ENCODE measurements at places on chromosomes 11 and 22.

DNA sequence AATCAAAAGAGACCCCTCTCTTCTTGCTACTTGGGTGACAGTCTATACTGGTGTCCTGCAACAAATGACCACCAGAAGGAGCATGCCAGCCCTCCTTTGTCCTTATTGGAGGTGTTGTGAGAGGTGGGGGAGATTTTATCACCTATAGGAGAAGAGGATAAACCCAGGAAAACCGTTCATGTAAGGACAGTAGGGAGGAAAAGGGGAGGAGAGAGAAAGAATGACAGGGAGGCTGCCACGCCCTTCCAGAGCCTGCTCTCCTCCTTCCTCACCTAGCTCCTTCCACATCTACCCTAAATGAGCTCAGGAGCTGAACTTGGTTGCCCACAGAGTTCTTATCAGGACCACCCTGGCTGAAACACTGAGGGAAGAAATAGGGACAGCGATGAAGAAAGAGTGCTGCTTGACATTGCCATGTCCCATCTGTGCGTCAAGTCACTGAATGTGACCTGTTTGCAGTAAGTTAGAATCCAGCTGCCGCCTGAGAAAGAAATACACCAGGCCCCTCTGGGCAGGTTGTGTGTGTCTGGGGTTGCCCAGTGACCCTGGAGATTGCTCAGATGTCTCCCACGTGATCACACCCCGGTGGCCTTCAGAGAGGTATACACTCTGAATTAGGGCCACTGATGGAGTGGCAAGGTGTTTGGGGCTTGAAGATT, 40.4 kb upstream of the ETS1 start:
- DNase-seq = no peak

DNA sequence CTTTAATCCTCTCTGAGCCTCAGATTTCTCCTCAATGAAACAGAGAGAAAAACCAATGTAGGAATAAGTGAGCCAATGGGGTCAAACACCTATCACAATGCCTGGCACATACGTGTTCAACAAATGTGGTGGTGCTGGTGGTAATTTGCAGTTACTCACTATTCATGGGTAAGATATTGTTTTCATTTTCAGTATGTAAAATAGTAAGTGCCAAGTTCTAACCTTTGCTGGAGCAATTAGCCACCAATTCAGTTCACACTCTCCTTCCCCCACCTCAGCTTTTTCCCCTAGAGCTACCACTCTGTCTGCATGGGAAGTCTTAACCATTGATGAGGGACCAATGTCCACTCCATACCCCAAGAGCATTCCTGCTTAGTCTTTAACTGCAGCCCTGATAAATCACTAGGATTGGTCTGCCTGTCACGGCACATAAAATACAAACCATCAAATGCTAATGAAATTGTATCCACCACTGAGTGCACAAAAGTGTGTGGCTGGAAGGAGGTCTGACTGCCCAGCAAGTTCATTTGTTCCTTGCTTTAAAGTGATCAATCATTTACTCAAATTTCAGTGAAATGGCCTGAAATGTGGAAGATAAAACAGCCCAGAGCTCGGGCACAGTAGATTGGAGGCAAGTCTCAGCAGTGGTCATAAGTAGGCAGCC, 187.4 kb upstream of the API5 start:
- no peak for DNase-seq

- DNase-seq = no peak
Observed at GRCh38 chr22:47853750-47854149, 1091.3 kb downstream of the TBC1D22A start.

DNA sequence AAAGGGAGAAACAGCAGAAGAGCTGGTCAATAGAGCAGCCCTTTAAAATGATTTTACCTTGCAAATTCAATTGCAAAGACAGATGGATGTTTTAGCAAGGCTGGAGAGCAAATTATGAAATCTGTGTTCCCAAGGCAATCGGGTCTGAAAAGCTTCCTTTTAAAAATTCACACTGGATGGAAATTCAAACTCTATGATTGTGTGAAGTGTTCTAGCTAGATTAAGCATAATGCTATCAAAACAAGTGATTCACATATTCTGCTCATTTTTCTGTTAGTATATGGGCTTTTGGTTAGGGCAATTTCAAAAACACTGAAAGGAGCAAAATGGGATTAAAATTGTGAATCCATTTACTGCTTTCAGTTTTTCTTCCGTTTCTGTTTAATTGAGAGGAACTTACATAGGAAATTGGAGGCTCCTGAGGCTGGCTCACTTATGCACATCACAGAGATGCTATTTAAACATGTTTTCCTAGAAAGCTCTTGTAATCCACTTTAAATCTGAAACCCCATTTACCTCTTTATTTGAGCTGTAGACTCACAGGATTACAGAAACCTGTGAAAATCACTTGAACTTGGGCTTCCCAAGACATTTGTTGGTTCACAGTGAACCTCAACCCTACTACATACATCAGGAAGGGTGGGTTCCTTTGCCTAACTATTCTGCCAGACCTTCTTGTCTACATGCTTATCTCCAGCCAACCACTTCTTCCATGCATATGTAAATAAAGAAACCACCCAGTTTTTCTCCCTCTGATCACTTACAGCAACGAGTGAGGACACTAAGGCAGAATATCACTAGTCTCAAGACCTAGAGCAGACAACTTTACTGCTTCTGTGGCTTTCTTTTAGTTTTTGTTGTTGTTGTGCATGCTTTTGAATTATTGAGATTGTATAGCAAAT, 201.9 kb upstream of the PITPNB start:
- DNase-seq = no peak

- DNase-seq = no peak
Observed at GRCh38 chr22:30519842-30520425, 14.4 kb upstream of the SEC14L4 start.

DNA sequence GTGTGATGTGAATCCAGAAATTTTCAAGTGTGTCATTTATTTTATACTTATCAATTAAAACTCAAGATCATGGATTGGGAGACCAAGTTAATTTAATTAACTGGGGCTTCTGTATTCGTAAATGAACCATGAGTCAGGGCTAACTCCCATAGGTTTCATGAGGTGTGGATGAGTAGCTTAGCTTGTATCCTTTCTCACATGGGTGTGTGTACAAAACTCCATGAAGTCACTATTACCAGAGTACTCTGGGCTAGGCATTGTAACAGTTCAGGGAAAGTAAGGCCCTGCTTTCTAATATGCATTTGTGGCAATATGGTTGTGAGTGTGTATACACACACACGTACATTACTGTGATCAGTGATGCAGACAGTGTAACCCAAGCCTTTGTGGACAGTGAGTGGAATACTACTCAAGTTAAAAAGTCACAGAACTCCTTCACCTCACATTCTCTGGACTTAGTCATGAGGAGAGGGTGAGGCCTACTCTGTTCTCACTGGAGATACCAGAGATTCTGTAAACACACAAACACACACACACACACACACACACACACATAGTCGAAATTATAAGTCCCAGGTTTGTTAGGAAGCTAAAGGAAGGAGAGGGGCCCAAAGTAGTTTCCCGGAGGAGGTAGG, 3.5 kb downstream of the CNTF start:
- no peak for DNase-seq

DNA sequence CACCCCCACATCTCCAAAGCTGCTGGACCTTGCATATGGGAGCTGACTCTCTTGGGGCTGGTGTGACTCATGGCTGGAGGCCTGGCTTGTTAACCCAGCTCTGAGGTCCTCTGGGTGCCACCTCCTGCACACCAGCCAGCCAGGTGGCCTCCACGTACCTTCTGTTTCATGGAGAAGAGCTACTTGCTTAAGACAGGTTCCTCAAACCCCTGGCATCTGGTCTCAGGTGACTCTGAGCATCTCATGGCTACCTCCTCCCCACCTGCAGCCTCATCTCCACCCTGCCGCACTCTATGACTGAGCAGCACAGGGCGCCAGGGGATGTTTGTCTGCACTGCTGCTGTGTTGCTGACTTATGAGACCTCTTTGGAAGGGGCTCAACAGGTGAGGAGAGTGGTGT, 55.7 kb downstream of the BCR start:
- DNase-seq = no peak

Measured in HCT116 (cell line).